ENCODE measurements at places on chromosomes 16 and 17.

DNA sequence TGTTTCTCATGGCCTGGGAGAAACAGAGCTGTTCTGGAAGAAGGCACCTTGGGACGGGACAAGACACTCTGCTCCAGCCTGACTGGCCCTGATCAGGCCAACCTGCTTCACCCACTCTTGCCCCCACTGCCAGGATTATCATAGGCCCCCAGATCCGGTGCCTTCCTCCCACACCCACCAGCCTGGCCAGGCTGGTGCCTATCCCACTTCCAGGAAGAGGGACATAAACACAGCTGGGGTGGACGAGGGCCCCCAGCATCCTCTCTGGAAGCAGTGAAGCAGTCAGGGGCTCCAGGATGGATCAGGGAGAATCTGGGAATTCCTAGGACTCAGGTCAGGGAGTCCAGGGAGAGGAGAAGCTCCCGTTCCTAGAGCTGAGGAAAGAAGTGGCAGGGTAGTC is 16.9 kb upstream of the ITGA3 start:
- DNase-seq: no peak

- DNase-seq: no peak
Observed at GRCh38 chr17:14986127-14986526, 279.0 kb downstream of the PMP22 start.

- DNase-seq: no peak
Observed at GRCh38 chr16:74742051-74742481, 32.6 kb downstream of the FA2H start.

DNA sequence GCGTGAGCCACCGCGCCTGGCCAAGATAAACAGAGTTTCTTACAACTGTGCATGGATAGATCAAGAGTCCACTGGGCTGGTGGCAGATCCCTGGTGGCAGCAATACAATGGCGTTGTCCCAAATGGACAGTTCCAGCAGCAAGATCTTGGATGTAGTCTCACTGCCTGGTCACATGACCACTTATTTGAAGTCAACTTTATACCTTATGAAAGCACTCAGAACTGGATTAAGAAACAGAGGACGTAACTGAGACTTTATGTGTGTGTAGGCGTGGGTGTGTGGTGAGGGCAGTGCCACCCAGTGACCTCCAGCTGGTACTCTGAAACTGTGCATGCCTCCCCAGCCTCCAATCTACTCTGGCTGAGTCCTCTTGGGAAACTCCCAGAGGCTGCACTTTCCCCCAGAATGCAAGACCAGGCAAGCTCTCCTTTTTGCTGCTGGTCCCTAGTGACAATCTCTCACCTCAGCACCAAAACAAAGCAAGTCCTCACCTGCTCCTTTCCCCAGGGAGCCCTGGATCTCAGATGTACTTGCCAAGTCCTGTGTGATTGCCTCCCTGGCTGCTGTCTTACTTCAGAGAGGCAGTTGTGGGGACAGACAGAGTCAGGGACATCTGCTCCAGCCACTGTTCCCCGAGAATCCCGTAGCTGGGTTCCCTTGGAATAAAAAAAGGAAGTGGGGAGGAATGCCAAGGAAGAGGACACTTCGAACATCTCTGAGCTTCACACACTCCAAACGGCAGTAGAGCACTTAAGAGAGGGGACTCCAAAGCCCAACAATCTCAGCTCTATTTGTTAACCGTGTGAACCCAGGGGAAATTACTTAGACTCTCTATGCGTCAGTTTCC is 11.7 kb upstream of the ST6GALNAC2 start:
- no peak for DNase-seq

DNA sequence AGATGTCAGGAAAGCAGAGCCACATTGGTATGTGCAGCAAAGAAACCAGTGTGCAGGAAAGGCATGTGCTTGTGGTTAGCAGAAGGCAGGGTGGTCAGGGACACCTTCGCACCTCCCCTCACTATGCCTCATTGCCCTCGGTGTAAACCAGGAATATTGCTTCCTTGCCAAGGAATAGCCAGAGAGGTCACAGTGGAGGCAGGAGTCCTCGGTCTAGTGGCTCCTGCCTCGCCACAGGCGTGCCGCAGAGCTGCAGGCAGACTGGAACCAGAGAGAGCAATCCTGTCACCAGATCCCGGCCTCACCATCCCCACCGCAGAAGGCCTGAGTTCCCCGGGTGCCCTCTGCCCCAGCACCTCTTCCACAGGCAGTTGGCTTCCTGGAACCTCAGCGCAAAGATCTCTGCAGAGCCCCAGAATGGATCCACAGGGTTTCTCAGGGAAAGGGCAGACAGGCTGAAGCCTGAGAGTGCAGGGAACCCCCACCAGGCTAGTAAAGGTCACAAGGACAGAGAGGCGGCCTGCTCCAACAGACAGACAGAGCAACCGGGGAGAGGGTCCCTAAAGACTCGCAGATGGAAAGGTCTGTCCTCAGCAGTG is 21.6 kb downstream of the CCDC182 start:
- no peak for DNase-seq

- peak; percentile 20 for DNase-seq
Observed at GRCh38 chr17:43545383-43545632, 832 bp downstream of the ETV4 start.

DNA sequence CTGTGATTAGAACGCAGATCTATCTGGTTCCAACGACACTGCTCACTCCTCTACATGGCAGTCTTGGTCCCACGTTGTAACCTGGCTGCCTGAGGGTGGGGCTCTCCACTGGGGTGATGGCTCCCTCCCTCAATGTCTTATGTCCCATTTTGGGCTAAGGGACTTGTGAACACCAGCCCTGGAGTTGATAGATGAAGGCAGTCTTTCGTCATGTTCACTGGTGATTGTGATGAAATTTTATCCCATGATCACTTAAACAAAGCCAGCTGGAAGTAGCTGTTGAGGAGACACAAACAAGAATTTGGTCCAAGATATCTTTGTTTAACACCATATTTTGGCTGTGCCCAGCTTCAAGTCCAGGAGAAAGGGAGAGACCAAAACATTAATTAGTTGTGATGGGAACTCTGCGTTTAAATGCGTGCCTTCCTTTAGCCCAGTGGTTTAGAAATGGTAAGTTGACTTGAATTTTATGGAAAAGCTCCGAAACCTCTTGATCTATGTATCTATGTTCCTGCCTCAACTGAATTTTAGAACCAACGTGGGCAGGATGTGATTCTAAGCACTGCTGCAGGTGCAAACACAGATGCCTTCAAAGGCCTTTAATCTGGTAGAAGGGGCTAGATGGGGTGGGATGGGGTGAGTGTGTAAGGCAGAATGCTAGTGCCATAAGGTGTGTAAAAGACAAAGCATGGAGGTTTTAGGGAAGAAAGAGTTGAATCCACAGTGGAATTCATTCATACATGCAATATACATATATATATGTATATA is 186.8 kb upstream of the IRX3 start:
- no peak for DNase-seq

- no peak for DNase-seq
Observed at GRCh38 chr16:89540557-89540956, 19.9 kb upstream of the RPL13 start.

- DNase-seq: no peak
Observed at GRCh38 chr16:89954462-89954861, 5.9 kb downstream of the DEF8 start.

DNA sequence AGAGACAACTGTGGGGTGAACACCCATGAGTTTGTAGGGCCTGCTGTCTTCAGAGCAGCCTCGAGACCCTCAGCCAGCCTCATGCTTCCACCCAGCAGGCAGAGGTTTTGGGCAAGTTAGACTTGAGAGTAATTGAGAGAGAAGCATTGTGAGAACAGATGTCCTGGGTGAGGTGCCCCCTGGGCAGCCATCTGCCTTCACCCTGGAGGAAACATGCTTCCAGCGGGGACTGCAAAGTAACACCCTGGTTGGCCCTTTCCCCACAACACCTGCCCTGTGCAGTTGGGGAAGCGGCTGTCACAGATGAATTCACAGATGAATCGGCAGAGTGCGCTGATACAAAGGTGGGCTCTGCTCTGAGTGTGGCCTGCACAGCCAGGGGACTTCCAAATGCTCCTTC is 23.4 kb downstream of the ATPAF2 start:
- DNase-seq: no peak

DNA sequence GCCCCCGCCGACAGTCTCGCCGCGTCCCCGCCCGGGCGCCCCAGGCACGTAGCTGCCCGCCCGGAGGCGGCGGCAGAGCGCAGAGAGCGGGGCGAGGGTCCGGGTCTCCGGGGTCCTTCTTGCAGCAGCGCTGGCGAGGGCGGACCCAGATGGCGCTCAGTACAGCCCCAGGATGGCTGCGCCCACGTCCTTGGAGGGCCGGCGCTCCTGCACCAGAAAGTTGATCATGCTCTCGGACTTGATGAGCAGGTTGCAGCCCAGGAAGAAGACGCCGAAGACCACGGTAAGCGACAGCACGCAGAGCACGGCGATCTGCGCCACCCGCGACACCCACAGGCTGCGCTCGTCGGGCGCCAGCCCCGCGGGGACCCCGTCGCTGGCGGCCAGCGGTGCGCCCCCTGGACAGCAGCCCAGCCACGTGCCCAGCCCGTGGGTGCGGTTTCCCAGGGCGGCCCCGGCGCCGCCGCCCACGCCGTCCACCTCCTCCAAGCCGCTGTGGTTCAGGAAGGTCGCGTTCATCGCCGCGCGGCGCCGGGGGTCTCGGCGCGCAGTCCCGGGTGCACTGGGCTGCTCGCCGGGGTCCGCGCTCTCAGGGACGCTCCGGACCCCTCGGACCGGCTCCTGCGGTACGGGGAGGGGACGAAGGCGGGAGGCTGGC is 435 bp downstream of the RPRML start:
- no peak for DNase-seq

- DNase-seq: no peak
Observed at GRCh38 chr17:15432807-15433611, 34.4 kb downstream of the CDRT4 start.

- DNase-seq: peak; percentile 89
Observed at GRCh38 chr17:1294157-1294717, 14.8 kb downstream of the TRARG1 start.

DNA sequence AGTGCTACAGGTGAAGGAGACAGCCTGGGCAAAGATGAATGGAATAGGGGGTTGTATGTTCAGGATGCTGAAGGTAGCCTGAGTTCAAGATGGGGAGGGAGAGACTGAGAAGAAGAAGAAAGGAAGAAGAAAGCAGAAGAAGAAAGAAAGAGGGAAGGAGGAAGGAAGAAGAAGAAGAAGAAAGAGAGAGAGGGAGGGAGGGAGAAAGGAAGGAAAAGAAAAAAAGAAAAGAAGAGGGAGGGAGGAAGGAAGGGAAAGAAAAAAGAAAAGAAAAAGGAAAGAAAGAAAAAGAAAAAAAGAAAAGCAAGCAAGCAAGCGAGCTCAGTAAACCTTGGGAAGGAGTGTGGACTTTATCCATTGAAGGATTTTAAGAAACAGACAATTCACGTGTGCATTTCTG is 7.8 kb downstream of the CCDC42 start:
- DNase-seq: no peak

- DNase-seq: no peak
Observed at GRCh38 chr16:30996324-30996984, 11.4 kb downstream of the HSD3B7 start.

GRCh38 chr16:57115514-57116182 is 23.3 kb downstream of the CPNE2 start:
- no peak for DNase-seq

GRCh38 chr17:44360144-44360533 is 3.5 kb downstream of the FAM171A2 start:
- DNase-seq: no peak

DNA sequence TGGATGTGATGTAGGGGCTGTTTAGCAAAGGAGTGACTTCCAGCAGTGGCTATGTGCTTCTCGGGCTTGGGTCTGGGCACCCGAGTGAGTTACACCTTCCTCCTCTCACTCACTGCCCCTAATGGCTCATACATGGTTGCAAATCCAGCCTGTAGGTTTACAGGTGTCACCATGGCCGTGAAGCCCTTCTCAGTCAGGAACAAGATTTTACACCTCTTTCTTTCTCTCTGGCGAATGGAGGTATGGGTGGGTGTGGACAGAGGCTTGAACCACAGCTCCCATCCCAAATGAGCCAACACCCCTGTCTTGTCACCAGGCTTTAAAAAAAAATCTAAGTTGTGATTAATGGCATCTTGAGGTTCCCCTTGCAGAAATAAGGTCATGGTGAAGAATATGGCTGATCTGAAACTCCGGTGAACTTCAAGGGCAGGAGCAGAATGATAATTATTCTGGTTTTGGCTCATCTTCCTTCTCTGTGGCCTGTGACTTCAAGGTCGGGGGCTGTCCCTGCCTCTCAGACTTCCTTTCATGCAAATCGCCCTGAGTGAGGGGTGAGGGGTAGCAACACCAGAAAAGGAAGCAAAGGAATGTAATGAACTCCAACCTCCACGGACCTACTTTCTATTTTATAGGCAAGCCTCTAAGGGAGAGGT is 331.2 kb downstream of the MAF start:
- peak; percentile 64 for DNase-seq

DNA sequence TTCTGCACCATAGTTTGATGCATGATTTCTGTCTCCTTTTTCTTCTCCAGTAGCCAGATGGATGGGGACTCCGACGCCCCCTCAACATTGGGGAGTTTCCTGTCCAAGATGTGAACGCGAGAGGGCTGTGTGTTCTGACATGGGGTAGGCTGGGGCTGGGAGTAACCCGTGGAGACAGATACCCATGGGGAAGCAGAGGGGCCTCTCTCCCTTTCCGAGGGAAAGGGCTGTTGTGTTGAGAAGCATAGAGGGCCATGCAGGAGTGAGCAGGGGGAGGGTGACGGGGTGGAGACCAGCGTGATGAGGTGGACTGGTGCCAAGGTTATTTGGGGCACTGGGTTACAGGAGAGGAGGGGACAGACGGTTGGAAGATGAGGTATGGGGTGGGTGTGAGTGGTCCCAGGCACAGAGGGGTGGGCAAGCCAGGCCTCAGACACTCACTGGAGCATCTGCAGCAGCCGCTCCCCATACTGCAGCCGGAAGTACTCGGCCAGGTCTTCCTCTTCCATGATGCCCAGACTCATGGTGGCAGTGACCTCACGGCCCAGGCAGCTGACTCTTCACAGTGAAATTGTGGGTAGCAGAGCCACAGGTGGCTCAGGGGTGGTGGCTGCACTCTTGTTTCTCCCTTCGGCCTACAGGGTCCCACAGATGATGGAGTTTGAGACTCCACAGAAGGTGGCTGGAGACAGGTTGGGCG is 400 bp downstream of the CCDC42 start:
- peak; percentile 15 for DNase-seq

DNA sequence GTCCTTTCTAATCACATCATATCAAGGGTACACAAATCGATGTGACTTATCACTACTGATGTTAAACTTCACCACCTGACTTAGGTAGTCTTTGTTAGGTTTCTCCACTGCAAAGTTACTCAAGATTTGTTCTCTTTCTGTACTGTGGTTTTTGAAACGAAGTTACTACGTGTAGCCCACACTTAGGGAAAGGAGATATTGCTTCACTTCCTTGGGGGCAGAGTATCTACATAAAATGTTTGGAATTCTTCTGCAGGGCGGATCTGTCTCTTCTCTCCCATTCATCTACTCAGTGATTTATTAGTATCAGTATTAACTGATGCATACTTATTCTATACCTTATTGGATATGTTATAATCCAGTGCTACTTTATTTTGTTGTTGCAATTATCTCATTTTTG is 403.6 kb upstream of the MON1B start:
- no peak for DNase-seq

GRCh38 chr16:30031477-30031918 is 427 bp upstream of the TLCD3B start:
- DNase-seq: no peak

- DNase-seq: no peak
Observed at GRCh38 chr16:19559242-19559910, 3.9 kb downstream of the VPS35L start.
